Epithelial cell of prostate (primary cell): ENCODE measurements at places on chromosomes 4 and X.

DNA sequence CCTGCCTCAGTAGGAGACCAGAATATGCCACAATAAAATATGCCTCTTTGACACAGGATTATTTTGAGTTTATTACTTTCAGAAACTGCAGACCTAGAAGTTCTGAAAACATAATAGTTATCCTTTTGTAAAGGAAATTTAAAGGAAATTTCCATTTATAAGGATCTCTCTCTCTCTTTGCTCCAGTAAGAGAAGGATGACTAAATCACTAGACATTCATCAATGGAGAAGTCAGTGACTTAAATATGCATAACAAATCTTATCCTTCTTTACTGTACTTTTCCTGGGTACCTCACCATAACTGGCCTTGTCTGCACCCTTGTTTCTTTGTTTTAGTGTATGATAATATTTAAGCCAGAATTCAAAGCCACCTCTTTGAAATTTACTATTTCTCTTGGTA, 28.3 kb upstream of the OPHN1 start:
- DNase-seq, result no peak

DNA sequence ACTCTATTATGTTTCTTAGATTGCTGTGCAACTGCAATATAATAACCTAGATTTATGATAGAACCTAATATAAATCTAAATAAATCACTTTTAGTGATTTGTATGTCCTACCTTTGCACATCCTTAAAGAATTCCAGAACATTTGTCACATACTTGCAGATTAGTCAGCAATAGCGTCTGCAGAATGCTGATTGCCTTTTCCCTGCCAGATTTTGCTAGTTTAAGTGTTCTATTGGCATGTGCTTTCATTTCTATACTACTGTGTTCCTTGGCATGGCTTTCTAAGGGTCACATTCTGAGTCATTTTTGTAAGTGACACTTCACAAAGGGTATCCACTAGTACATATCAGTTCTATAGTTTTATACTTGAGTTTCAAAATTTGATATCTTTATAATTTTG, 303.1 kb upstream of the GIMD1 start:
- DNase-seq, result no peak

DNA sequence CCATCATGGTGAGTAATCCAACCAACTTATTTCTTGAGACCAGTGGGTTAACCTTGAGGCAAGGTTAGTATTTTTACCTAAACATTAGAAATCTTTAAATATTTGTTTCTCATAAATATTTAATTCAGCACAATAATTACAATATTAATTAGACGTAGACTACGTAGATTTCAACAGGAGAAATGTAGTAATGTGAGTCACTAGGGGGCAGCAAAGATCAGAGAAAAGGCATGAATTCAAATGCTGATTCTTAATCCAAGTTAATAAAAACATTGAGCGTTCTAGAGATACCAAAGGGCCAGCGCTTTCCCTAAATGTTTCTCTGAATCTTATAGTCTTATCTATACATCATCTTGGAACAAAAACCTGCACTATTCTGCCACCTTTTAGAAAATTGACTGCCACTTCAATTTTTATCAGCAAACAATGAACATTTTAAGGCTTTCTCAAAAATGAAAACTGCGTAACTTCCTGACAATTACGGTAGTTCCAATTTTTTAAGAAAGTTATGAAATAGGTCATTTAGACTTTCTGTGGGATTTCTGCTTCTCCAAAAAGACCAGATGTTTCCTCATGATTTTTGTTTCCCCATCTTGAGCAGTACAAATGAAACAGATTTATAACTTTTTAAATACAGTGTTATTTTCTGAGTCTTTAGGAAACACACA, 180.7 kb downstream of the GASK1B start:
- no peak for DNase-seq

- DNase-seq, result no peak
Measured at GRCh38 chr4:42610941-42611340, 46.0 kb downstream of the ATP8A1 start.

DNA sequence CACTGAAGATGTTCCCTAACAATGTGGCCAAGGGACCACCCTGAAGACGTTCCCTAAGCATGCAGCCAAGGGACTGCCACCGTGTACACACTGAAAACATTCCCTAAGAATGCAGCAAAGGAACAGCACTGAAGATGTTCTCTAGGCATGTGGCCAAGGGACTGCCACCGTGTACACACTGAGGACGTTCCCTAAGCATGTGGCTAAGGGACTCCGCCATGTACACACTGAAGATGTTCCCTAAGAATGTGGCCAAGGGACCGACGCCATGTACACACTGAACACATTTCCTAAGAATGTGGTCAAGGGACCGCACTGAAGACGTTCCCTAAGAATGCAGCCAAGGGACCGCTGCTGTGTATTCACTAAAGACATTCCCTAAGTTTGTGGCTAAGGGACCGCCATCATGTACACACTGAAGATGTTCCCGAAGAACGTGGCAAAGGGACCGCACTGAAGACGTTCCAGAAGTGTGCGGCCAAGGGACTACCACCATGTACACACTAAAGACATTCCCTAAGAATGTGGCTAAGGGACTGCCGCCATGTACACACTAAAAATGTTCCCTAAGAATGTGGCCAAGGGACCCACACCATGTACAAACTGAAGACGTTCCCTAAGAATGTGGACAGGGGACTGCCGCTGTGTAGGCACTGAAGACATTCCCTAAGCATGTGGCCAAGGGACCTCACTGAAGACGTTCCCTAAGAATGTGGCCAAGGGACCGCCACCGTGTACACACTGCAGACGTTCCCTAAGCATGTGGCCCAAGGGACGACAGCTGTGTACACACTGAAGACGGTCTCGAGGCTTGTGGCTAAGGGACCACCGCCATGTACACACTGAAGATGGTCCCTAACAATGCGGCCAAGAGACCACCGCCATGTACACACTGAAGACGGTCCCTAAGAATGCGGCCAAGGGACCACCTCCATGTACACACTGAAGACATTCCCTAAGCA, 54.8 kb downstream of the DHRSX start:
- no peak for DNase-seq

- DNase-seq, result no peak
Measured at GRCh38 chr4:144689125-144689524, 43.2 kb downstream of the HHIP start.

DNA sequence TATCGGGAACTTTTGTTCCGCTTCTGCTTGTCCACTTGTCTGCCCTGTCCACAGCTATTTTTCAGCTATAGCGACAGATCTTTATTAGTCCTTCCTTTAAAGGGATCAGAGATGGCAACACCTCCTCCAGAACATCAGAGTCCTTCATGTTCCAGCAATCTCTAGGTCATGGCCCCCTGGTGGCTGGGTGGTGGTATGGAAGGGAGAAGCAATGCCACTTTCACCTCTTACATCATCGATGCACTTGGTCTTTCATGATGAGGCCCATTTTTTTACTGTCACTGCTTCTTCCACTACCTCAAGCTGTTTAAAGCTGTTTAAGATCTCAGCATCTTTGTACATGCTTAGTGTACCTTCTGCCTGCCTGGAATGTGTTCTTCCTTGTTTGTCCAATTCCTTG, 106.7 kb downstream of the ARHGAP6 start:
- no peak for DNase-seq

GRCh38 chr4:3812211-3812934, 46.2 kb downstream of the ADRA2C start:
- no peak for DNase-seq

- DNase-seq, result no peak
Measured at GRCh38 chr4:106329041-106329618, 12.8 kb downstream of the AIMP1 start.

GRCh38 chr4:99811850-99812249, 4.8 kb upstream of the DAPP1 start:
- DNase-seq, result no peak

GRCh38 chrX:13387666-13388494, 68.0 kb upstream of the ATXN3L start:
- no peak for DNase-seq

DNA sequence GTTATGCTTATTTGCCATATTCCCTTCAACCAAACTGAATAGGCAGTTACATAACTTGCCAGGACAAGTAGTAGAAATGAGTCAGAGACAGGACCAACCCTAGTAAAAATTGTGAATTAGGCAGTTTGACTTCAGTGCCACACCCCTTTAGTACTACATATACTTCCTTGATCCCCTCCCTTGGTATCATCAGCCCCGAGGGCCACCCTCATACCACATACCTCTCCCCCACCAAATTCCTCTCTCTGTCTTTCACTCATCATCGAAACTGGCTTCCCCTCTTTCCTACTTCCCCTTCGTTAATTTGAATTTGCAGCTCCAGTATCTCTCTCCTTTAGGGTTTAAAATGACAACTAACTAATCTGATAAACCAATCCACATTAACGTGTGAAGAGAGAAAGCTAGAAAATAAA, 7.9 kb upstream of the PTPN13 start:
- peak; percentile 88 for DNase-seq

DNA sequence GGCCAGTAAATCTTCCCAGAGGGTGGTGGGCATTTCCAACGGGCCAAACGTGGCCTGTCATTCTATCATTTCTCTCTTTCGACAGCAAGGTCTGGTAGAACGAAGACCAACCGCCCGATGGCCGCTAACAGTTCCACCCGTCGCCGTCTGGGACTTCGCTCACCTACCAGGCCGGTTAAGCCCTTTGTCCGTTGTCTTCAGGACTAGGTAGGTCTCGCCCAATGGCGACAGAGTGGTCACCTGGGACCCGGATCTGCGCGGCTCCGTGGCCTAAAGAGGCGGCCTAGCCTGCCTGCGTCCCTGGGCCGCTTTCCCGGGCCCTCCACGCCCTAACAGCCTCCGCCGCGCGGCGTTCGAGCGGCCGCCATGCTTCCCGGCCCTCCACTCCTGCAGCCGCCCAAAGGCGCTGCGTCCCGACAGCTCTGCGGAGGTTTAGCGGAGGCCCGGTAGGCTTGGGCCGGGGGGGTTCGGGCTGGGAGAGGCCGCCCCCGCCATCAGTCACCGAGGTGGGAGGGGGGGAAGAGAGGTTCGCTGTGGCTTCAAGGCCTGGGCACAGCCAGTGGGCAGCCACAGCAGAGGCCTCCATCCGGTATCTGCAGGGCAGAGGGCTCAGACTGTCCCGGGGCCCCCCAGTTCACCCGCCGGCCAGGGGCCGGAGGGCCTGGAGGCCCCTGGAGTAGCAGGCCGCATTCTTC, 194.0 kb upstream of the BRWD3 start:
- DNase-seq, result no peak

DNA sequence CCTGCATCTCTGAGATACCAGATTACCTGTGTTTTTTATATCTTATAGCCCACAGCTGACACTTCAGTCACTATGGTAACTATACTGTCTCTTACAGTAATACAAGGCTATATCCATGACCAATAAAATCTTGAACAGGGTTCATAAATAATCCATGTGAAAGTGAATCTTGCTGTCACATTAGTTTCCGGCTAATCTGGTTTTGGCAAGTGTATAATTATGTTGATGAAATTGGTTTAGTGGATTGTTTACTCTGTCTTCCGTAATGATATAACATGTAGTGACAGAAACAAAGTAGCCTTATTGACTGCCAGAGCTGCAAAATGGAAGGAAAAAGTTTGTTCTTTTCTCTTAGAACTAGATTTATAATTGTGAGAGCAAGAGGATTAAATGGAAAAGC, 686.6 kb upstream of the PABPC4L start:
- DNase-seq, result no peak

GRCh38 chrX:122272011-122272410, 912.1 kb upstream of the GRIA3 start:
- no peak for DNase-seq

DNA sequence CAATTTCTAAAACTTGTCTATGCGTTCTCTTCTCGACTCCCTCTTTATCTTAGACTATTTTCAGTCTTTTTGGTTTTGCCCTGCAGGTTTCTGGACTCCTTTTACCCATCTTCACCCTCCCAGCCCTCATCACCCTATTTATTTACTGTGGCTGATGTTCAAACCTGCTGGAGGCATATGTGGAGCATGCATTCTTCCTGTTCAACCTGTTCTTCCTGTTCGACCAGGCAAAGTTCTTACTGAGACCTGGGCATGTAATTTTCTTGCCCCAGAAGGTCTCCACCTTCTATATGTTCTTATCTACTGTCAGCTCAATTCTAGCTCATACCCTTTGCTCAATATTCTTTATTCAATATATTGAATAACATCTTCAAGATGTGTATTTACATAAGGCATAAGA, 69.4 kb upstream of the AGA start:
- peak; percentile 82 for DNase-seq

DNA sequence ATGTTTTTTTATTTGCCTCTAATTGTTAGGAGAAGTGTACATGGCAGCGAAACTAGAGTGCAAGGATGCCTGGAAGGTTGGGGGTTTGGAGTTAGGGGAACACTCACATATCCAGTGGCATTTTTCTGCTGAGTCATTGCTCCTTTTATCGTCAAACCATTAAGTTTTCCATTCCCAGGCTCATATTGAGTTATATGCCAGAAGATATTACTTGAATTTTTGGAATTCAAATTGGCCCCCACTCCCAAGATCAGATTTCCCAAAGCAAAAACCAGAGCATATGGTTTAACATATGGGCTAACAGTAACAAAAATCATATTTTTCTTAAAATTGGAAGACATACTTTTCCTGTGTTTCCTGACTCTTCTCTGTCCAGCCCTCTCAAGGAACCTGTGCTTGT, 152.7 kb downstream of the FSTL5 start:
- DNase-seq, result no peak

GRCh38 chr4:155966731-155967395, 13.2 kb upstream of the CTSO start:
- no peak for DNase-seq

- DNase-seq, result no peak
Measured at GRCh38 chr4:46979726-46980125, 13.7 kb downstream of the GABRA4 start.

DNA sequence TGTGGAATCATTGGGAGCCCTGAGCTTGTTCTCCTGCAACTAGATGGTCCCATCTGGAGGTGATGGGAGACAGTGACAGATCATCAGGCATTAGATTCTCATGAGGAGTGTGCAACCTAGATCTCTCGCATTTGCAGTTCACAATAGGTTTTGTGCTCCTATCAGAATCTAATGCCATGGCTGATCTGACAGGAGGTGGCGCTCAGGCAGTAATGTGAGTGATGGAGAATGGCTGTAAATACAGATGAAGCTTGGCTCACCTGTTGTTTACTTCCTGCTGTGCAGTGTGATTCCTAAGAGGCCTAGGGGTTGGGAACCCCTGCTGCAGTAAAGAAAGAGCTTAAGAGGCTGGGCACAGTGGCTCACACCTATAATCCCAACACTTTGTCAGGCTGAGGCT, 42.2 kb upstream of the PUDP start:
- DNase-seq, result no peak

DNA sequence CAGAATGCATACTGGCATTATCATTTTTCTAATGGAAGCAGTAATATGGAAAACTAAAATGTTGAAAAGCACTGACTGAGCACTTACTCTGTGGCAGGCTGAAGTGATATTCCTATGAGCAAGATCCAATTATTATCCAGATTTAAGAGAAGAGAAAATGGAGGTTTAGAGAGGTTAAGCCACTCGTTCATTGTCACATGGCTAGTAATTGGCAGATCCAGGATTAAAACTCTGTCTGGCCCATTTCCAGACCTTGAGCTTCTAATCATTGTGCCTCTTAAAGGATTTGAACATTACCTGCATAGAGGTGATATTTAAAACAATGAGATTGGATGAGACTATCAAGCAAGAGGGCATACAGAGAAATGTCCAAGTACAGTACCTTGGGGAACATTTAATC, 80.6 kb downstream of the MFAP3L start:
- DNase-seq, result no peak
